BJ (cell line): ENCODE measurements at places on chromosomes 1 and 21. TPM values are rescaled to one million over a fixed set of nuclear protein-coding genes. Genes with fewer than 3 reads are reported as not detected.

The FAM163A gene
- not detected in 2 replicates for polyA plus RNA-seq

The NTNG1 gene
- 3.3 and 4.6 TPM in 2 replicates for polyA plus RNA-seq

The AGL gene
- polyA plus RNA-seq, result 1.6 and 4.0 TPM in 2 replicates

The TSPAN2 gene
- 3.9 and 5.4 TPM in 2 replicates for polyA plus RNA-seq

The SEMA4A gene
- 0.49 and 0.77 TPM in 2 replicates for polyA plus RNA-seq

The LENEP gene
- not detected in 2 replicates for polyA plus RNA-seq

The CACHD1 gene
- polyA plus RNA-seq, result 3.0 and 3.7 TPM in 2 replicates

The P3H1 gene
- 167 and 228 TPM in 2 replicates for polyA plus RNA-seq

GRCh38 chr1:226069811-226070489 is 7.4 kb downstream of the H3-3A start:
- no peak for DNase-seq

GRCh38 chr1:95352767-95353166 is 118.8 kb downstream of the RWDD3 start:
- no peak for DNase-seq

- DNase-seq, result no peak
Measured at GRCh38 chr1:207766569-207766968, 14.7 kb downstream of the CD46 start.

DNA sequence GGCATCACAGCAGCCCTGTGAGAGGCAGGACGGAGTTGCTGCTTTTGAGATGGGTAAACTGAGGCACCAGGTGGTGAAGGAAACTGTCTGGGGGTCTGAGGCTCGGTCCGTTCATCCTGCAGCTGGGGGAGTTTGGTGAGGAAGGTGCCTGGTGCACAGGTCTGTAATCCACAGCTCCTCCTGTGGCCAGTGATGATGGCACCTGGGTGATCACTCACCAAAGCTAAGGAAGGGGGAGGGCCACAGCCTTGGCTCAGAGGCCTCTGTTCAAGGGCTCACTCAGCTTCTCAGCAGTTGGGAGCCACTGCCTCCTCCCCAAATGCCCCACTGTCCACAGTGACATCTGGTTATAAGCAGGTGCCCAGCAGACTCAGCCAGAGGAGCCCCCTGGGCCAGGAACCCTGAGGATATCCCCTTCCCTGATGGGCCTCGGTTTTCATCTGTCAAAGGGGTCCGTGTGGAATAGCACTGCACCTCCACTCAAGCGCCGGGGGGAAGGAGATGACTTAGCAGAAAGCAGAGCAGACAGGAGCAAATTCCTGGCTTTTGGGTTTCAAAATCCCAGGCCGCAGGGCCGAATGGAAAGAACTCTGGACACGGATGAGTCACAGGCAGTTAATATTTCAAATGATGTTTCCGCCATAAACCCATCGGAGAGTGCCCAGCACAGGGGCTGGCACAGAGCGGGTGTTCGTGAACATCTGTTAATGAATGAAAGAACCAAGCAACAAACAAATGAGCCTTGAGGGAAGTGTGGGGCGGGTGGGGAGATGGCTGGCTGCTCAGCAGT is 82.8 kb downstream of the DMRTB1 start:
- DNase-seq, result peak; percentile 90

GRCh38 chr1:151860504-151861187 is 7.1 kb upstream of the THEM5 start:
- no peak for DNase-seq

- no peak for DNase-seq
Measured at GRCh38 chr1:12554521-12555305, 63.3 kb downstream of the DHRS3 start.

GRCh38 chr1:221884821-221885220 is 142.9 kb upstream of the DUSP10 start:
- no peak for DNase-seq

DNA sequence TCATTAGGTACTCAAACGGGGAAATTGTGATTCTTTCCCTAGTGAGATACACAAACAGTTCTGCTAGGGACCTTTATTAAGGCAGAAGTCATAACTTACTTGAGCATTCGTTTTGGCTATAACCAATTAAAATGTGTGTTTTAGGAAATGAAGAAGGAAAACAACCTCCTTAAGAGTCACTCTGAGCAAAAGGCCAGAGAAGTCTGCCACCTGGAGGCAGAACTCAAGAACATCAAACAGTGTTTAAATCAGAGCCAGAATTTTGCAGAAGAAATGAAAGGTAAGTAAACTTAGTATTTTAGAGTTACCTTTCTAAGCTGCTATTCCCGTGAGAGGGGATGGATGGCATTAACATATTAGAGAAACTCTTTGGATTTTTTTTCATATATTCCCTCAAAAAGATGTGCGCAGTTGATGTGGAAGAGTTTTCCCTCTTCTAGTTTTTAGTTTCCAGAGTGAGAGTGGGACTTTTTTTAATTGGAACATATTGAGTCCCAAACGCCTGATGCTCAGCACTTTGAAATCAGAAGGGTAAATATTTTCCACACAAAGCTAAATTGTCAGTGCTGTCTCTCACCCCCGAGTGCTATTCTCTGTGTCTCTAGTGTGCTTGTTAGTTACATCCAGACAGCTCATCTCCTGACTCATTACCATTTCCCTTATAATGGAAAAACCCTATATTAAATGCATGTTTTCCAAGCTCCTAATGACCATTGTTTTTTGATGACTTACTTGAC is 34.9 kb downstream of the CENPF start:
- no peak for DNase-seq

GRCh38 chr1:100364697-100365096 is 12.4 kb downstream of the CDC14A start:
- no peak for DNase-seq

DNA sequence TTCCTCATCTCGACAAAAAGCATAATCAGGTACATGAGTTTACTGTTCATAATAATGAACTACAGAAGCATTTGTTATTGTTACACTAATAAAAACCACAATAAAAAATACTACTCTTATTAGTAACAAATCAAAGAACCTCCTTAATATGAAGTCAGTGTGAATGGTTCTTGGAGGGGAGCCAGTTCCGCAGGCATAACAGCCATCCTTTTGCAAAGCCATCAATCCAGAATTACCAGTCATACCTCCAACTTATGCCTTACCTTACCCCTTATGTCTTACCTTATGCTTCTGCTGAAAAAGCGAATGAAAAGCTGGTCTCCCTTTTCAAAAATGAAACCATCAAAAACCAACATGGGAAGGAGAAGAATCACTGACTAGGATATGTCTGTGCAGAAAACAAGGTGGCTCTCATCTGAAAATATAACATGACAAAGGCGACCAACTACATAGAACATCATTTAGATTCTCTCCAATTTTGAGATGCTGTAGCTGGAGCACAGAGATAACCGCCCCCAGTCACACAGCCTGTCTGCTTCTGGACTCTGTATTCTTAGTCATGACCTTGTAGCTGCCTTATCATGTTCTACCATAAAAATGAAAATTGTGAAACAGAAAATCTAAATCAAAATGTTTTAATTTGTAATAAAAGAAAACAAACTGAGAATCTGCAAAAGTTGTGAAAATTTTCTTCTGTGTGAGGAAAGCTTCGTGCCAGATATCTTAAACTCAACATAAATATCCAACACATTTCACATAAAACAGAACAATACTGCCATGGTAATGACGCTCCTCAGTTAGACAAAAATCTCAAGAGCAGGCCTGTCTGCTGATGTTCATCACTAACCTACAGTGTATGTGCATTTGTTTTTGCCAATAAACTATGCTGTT is 438.2 kb downstream of the SMYD3 start:
- no peak for DNase-seq

- DNase-seq, result no peak
Measured at GRCh38 chr1:39230261-39231190, 26.0 kb downstream of the MACF1 start.

- DNase-seq, result no peak
Measured at GRCh38 chr1:46027788-46028573, 104.4 kb downstream of the PIK3R3 start.

DNA sequence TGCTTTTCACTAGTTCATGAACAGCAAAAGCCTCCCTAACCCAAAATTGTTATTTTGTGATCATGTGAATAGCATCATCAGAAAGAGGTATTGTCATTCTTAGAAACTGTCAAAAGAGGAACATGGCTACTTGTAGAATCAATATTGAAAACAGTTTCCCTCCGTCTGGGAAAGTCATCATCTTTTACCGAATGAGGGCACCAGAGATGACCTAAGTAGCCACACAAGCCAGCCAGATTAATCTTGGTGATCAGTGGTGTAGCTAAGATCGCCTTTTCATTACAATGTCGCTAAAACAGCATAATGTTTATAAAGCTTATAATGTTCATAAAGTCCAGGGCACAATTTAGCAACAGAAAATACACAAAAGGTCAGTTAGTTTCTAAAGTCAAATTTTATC is 136.1 kb downstream of the SIPA1L2 start:
- DNase-seq, result no peak

- DNase-seq, result no peak
Measured at GRCh38 chr1:244662599-244662998, 9.7 kb downstream of the DESI2 start.

DNA sequence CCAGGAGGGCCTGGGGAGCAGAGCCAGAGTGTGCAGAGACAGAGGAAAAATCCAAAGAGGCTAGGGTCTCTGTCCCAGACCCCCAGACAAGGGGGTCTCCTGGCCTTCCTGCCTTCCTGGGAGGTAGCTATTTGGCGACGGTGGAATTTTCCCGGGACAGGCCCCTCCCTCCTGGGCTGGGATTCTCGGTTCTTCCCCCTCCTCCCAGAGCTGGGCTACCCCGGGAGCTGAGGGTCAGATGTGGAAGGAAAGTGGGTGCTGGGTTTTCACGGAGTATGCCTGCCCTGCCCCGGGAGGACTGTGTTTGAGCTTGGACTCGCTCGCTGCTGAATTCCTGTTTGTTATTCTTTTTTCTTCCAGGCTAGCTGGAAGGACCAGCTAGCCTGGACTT is 759 bp downstream of the AMPD2 start:
- no peak for DNase-seq

DNA sequence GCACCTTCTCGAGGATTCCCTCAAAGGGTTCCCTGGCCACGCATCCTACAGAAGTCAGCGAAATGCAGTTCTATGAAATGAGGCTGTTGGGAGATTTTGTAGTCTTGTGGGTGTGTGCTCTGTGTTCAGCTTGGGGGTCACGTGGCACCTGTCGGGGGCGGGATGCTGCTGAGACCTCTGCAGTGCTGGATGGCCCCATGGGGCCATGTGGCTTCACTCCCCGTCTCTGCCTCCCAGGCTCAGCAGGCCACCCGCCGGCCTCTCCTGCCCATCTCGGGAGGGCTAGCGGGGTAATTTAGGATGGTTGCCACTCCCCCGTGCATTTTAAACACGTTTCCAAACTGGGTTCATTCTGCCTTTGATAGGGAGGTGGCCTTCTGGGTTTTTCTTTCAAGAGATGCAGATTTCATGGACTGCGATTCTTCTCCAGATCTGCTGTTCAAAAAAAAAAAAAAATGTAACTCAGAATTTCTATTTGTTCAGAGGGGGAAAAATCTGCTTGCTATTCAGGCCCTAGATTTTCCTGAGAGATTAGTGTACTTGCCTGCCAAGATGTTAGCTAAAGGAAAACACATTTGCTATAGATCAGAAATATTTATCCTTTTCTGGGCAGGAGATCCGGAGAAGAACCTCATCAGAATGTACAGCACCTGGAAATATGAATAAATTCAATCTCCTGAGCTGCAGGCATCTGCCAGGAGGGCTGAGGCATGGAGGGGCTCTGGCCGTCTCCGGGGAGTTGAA is 277.2 kb upstream of the VAMP3 start:
- no peak for DNase-seq

GRCh38 chr1:206704226-206704625 is 19.5 kb downstream of the MAPKAPK2 start:
- DNase-seq, result no peak

- DNase-seq, result no peak
Measured at GRCh38 chr1:230167419-230167852, 100.4 kb downstream of the GALNT2 start.

DNA sequence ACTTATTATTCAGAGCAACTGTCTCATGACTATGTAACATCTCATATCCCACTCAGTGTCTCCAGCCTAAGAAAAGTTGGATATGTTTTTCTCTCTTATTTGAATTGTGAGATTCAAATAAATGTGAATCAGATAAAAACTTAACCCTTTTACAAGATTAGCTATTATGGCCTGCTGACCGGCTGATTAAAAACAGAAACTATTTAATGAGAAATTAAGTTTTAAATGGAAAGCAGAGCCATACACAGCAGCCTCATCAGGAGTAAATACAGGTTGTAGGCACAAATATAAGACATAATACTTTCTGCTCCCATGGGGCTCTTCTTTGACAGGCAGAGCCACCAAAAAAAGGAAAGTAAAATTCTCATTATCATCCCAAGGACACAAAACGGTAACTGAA is 307.0 kb upstream of the PRMT6 start:
- DNase-seq, result no peak

DNA sequence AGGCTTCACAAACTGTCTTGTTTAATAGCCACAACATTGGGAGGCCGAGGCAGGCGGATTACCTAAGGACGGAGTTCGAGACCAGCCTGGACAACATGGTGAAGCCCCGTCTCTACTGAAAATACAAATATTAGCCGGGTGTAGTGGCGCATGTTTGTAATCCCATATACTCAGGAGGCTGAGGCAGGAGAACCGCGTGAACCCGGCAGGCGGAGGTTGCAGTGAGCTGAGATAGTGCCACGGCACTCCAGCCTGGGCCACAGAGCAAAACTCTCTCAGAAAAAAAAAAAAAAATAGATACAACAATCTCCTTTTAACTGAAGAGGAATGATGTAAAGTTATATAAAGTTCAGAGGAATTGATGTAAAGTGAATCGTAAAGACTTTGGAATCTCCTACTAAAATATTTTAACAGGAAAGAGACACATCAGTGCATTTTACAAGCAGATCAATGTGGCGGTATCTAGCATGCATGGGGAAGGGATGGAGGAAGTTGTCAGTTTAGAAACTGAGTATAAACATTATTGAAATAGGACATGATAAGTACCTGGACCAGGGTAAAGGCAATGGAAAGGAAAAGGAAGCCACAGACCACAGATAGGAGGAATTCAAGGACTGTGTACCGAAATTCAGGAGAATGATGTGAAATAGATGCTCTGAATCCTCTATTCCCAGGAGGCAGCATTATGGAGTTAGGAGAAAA is 41.5 kb downstream of the PTPRC start:
- no peak for DNase-seq

DNA sequence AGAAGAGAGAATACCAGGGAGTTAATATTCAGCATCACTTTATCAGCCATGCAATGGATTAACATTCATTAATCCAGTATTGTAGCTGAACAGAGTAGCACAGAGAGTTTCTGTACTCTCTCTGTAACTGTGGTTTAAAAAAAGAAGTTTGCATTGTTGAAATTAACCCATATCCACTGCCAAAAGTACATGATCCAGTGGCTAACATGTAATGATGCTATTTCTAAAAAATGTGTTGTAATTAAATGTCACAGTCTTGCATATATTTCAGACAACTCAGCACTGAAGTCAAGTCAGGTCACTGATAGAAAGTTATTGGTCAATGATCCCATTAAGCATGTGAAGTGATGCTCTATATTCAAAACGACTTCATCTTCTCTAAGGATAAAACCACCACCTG is 141.3 kb downstream of the NRIP1 start:
- DNase-seq, result no peak

DNA sequence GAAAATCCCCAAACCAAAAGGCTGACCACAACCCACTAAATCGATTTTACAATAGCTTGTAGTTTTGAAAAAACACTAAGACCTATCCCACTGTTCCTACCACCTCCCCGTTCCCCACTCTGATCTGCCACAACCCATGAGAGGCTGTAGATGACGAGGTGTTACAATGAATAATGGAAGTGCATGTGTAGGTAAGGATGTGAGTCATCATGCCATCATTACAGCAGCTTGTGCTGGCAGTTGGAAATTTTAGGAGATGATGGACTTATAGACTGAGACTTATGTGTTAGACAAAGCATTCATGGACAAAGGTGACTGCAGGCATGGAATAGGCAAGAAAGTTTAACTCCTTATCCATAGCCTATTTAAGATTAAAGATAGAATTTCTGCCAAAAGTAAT is 184.7 kb upstream of the CACYBP start:
- no peak for DNase-seq
